ENCODE measurements at places on chromosomes 12 and 14.
A peak's percentile ranks its signal among the peaks of the same experiment; 100 is the strongest.

DNA sequence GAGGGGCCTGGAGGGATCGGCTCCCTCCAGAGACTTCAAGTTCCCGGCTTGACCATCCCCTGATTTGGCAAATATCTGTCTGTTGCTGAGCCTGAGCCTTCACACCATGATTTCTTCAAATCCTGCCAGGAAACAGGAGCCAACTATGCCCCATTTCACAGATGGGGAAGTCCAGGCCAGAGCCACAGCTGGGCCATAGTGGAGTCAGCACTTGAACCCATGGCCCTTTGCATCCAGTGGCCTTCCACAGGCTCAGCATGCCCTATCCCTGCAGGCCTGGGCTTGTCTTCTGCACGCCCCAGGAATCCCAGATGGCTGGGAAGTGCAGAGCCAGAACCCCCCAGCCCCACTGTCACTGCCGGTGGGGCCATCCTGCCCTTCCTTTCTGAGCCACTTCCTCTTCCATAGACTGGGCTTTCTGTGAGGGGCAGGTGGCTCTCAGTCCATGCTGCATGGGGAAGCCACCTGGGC, 44.9 kb downstream of the CYP46A1 start:
- DNase-seq: no peak

GRCh38 chr12:107929436-107929835, 154.9 kb downstream of the ASCL4 start:
- DNase-seq: no peak

DNA sequence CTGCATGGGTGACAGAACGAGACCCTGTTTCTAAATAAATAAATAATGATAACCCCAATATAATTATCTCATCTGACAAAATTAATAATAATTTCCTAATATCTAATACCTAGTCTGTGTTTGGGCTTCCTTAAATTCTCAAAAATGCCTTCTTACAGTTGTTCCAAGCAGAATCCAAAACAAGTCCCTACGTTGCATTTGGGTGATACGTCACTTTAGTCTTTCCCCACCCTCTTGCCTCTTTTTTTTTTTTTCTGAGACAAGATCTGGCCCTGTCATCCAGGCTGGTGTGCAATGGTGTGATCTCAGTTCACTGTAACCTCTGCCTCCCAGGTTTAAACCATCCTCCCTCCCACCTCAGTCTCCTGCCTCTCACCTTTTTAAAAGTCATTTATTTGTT, 26.7 kb downstream of the VEZT start:
- no peak for DNase-seq

DNA sequence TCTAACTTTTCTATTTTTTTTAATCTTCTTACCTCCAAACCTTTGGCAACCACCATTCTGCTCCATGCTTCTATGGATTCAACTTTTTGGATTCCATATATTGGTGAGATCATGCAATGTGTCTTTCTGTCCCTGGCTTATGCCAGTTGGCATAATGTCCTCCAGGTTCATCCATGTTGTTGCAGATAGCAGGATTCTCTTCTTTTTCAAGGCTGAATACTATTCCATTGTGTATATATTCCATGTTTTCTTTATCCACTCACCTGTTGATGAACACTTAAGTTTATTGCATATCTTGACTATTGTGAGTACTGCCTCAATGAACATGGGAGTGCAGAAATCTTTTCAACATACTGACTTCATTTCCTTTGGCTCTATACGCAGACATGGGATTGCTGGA, 21.2 kb upstream of the SLC38A4 start:
- DNase-seq: no peak

DNA sequence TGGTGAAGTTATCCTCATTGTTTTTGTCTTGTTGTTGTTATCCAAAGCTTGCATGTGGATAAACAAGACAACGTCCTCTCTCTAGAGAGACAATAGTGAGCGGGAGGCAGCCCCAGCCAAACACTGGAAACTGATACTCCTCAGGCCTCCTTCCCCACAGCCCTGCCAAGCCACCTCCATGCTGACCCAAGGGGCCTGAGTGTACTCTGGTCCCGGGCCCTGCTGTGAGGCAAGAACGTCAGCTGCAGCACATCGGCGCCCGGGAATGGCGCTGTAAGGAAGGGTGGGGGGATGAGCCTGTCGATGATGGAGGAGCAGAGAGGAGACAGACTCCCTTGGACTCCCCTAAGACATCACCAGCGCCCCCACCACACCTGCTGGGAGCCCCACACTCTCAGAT, 83.6 kb downstream of the ANO2 start:
- no peak for DNase-seq

DNA sequence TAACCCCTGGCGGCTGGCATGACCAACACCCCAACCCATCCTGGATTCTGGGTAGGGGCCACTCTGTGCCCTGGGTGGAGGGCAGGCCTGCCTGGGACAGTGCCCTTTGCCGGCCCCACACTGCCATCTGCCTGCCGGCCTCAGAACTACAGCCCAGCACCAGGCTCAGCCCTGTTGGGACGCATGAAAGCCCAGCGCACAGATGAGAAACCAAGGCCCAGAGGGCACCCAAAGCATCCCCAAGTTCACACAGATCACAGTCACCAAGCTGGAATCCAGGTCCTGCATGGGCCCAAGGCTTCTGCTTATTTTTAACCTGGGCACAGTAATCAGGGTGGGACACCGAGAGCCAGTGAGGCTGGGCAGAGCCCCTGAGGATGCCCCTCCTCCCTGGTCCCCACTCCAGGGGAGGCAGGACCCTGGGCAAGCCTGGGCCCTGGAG, 26.2 kb downstream of the RFLNA start:
- peak; percentile 69 for DNase-seq

GRCh38 chr14:77270361-77271112, 469 bp downstream of the NGB start:
- DNase-seq: no peak

DNA sequence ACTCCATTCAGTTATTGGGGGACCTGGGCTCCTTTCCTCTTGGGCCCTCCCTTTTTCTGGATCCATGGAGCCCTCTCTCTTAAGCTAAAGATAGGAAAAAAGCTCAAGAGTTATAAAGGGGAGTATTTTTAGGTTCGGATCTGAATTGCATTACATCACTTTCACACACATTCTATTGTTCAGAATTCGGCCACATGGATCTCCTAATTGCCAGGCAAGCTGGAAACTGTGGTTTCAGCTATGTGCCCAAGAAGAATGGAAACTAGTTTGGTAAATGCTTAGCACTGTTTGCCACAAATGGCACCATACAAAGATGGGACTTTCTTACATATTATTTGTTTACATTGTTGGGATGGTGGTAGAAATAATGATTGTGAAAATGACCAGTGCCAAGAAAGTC, 145.6 kb downstream of the LRIG3 start:
- DNase-seq: no peak

DNA sequence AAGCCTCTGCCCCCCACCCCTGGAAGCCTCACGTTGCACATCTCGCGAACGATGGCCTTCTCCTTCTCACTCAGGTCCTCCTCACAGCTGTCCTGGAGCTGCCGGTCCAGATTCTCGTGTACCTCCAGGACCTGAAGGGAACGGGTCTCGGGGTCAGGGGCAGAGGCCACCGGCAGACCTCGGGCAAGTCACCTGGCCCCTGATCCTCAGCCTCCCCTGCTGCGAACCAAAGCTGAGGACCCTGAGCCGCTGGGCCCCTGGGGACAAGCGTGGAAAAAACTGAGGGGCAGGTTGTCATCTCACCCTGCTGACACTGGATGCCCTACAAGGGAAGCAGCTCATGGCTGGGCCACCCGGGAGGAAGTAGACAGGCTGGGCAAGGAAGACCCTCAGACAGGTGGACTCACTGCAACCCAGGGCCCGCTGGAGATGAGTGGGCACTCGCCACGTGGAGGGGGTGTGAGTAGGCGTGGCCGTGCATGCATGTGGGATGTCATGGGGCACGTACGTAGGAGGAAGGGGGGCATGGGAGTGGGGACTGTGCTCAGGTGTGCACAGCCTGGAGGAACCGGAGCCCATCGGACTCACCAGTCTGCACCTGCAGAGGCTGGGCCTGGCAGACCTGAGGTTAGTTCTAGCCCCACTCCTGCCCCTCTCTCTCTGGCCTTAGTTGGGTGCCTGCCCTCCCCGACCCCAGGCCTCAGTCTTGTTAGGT, 35.1 kb downstream of the CCNK start:
- DNase-seq: no peak

GRCh38 chr12:77054851-77055250, 10.5 kb downstream of the E2F7 start:
- no peak for DNase-seq

DNA sequence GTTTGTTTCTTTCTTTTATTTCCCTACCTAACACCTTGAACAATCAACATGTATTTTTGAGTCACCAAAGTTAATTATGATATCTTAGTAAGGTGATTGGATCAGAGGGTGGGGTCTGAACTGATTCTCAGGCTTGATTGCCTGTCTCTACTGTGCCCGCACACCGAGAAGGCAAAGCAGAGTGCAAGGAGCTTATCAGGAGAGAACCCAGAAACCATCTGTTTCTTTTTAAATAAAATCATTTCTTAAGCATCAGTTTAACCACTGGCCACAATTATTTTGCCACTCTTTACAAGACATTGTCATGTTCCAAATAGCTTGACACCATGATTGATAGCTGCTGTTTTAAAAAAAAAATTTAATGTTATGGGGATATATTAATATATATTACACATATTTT, 3.1 kb downstream of the GARIN2 start:
- no peak for DNase-seq

DNA sequence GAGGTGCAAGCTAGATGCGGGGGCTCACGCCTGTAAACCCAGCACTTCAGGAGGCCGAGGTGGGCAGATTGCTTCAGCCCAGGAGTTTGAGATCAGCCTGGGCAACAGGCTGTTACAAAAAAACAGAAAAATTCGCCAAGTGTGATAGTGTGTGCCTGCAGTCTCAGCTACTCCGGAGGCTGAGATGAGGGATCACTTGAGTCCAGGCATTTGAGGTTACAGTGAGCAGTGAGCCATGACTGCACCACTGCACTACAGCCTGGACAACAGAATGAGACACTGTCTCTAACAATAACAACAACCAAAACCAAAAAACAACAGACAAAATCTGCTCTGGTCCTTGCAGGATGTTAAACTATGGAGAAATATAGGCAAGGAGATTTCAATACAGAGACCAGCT, 13.9 kb downstream of the BTBD7 start:
- DNase-seq: no peak

DNA sequence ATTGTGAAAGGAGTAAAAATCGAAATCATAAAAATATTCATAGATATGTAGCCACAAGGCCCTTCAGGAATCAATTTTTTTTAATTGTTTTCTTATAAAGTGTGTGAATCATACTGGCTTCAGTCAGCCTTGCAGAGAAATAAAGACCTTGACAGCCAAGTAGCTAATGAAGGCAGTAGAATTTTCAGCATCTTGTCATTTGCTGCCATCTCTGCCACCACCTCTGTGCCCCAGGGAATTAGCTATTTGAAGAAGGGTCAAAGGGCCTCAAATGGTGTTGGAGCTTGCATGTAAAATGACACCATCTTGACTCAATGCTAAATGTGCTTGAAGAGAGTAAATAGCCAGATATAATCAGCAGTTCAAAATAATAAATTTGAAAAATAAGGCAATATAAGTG, 359.4 kb upstream of the DCN start:
- no peak for DNase-seq

- no peak for DNase-seq
Observed at GRCh38 chr12:38279756-38280155, 36.8 kb upstream of the ALG10B start.

DNA sequence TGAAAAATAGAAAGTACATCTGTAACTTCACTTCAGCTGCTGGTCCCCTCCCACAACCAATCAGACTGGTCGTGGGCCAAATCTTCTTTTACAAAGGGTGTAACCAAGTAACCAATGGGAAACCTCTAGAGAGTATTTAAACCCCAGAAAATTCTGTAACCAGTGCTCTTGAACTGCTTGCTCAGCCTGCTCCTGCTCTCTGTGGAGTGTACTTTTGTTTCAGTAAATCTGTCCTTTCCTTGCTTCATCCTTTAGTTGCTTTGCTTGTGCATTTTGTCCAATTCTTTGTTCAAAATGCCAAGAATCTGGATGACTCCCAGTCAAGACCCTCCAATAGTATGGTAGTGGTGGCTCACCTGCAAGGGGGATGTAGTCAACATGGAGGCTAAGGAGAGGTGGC, 489.1 kb downstream of the FUT8 start:
- DNase-seq: no peak

DNA sequence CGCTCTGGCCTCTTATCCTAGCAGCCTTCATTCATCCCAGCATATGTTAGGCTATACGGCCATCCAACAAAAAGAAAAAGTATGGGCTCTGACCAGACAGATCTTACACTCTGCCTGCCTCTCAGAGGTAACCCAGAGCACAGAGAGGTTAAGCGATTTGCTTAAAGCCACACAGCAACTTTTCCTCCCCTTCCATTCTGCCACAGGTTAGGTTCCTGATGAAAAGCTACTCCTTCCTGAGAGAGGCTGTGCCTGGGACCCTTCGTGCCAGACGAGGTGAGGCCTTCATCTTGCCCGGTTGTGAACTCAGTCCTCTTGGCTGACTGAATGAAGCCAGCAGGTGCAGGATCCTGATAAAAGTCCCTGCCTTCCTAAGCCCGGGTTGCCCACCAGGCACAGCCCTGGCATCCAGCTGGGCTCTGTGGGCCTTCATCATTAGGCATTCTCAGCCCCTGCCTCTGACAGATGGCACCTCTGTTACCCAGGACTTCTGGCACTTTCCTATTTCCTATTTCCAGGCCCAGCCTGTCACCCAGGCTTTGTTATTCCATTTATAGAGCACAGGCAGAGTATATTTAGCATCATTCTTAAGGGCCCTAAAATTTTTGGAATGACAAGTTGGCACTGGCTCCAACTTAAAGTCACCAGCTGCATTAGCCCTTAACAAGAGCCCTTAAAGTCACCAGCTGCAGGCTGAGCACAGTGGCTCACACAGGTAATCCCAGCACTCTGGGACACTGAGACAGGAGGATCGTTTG, 12.8 kb downstream of the SOAT2 start:
- no peak for DNase-seq

GRCh38 chr14:68208218-68208617, 388.6 kb downstream of the RAD51B start:
- DNase-seq: no peak

- DNase-seq: no peak
Observed at GRCh38 chr14:45089813-45090212, 5.9 kb downstream of the PRPF39 start.

- no peak for DNase-seq
Observed at GRCh38 chr14:89826596-89826995, 127.9 kb downstream of the EFCAB11 start.
